Cardiac muscle cell (in vitro differentiated cells and primary cell): ENCODE measurements at places on chromosomes 2 and 18.

GRCh38 chr2:228118940-228119339 lies 62.5 kb downstream of the SPHKAP start:
- peak; percentile 49 for DNase-seq

- DNase-seq: no peak
Observed at GRCh38 chr2:16430846-16431245, 234.8 kb downstream of the CYRIA start.

DNA sequence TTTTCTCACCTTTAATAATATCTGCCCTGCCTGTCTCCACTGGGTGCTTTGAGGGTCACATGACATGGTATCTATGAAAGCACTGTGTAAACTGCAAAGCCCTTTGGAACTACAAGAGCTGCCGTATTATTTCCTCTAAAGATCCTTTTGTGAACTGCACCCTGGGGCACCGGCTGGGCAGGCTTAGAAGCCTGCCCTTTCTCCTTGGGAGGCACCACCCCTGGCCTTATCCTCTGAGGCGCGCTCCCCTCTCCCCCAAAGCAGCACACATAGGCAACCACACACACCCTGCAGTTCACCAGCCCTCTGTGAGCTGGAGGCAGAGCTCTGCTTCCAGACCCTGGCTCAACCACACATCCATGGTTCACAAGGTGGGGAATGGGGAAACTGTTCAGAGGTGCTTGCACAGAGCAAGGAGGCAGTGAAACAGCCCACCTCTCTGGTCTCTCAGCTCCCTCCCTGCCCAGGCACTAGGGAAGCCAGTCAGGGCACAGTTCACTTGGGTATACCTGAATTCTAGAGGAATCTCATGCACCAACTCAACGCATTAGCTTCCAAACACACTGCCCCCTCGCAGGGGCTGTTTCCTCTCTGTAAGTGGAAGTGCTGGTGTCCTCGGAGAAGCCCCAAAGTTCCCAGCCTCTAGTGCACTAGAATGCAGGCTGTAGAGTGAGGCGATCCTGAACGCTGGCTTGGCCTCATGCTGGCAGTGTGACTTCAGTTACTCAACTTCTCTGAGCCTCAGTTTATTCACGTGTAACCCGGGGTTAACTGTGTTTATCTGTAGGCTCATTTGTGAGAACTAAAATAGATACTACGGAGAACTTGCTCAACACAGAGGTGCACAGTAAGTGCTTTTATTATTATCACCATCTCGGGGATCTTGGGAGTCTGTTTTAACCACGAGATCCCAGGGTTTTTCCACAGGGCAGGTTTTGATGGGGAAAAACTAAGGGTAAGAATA lies 11.0 kb downstream of the SIGLEC15 start:
- DNase-seq: no peak

DNA sequence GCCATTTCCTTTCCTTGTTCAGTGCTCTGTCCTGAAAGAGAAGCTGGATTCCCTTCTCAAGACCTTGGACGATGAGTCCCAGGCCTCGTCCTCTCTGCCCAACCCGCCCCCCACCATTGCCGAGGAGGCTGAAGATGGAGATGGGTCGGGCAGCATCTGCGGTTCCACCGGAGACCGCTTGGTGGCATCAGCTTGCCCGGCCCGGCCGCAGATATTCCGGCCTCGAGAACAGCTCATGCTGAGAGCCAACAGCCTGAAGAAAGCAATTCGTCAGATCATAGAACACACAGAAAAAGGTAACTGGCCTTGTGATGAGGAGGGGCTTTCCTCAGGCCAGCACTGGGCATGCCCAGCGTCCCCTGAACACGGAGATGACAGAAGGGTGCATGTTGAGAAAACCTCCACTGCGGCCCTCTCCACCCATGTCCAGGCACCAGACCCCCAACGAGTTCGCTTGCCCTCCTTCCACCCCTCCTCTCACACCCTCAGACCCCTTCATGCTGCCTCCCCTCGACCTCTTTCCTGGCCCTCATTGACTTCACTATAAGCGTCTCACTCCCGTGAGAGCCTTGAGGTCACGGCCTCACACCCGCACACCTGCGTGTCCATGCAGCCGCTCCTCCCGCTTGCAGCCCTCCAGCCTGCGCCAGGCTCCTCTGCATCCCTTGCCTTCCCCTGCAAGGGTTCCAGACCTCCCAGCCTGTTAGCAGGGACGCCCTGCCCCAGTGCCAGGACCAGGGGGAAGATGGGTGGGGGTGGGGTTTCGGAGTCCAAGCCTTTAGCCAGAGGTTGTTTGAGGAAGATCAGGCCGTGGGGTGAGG lies 95.0 kb downstream of the DGKD start:
- DNase-seq: peak; percentile 71

GRCh38 chr18:46866523-46866922 lies 50.8 kb downstream of the PIAS2 start:
- no peak for DNase-seq

- DNase-seq: no peak
Observed at GRCh38 chr2:237612527-237613357, 14.6 kb upstream of the LRRFIP1 start.

DNA sequence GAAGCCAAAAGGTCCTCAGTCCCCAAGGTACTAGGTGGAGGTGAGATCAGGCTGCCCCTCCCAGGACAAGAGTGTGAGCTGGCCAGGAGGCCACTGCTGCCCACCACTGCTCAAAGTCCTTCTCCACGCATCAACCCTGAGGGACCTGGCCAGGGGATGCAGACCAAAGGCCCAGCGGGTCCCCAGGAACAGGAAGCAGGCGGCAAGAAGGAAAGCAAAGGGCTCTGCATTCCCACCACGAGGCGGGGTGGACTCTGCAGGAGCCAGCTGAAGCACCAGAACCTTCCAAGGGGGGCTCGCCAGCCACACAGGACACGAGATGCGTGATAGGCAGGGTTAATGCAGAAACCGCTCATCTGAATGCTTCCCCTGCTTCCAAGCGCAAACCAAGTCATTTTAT lies 67.4 kb downstream of the TFCP2L1 start:
- DNase-seq: no peak

DNA sequence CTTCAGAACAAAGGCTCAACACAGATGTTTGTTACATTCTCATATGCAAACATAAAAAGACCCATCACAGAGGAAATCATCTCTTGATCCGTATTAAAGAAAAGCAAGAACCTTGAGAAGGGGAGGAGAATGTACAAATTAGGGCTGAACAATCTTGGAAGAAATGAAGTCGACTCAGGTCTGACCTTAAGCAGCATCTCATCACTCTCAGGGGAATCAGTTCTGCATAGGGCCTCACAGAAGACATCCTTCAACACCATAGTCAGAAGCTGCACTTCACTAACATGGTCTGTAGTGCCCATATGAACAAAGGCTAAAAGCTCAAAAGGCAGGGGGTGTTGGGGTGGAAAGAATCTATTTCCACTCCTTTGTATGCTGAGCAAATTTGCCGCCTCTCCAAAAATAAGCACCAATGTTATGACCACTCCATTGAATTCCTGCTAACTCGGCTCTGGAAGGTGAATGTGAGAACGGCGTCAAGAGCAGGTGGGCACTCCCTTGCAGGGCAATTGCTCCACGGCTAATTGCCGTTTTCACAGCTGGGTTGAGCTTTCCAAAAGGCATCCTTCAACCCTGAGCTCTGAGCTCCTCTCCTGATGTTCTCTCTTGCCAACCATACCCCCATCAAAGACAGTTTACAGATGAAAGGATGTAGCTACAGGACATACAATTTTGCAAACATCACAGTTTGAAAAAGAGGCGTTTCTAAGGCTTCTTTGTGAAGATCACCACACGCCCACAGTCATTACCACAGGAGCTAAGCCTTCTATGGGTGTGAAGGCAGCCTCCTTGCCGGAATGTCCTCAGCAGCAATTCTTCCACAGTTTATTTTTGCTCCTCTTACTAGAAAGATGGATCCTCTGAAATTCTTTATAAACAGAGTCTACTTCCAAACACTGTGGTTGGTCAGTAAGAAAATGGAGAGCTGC lies 10.0 kb downstream of the KLF7 start:
- no peak for DNase-seq

- DNase-seq: no peak
Observed at GRCh38 chr2:240858321-240858720, 10.3 kb upstream of the AGXT start.

DNA sequence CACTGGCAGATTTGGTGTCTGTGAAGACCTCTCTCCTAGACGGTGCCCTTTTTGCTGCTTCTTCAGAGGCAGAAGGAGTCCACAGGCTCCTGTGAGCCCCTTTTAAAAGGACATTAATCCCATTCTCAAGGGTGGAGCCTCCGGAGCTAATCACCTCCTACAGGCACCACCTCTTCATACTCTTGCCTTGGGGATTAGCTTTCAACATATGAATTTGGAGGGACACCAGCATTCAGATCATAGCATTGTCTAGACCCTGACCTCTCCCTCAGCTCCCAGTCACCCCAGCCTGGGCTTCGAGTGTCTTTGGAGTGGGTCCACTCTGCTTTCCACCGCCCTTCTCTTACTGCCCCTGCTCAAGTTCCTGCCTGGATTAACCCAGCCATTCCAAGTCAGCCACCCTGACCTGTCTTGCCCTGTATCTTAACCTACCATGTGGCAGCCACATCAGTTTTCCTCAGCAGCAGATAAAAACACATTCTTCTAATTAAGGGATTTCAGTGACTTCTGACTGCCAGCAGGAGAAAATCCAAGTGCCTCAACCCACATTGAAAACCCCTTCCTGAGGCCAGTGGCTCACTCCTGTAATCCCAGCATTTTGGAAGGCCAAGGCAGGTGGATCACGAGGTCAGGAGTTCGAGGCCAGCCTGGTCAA lies 6.1 kb upstream of the NCL start:
- no peak for DNase-seq

DNA sequence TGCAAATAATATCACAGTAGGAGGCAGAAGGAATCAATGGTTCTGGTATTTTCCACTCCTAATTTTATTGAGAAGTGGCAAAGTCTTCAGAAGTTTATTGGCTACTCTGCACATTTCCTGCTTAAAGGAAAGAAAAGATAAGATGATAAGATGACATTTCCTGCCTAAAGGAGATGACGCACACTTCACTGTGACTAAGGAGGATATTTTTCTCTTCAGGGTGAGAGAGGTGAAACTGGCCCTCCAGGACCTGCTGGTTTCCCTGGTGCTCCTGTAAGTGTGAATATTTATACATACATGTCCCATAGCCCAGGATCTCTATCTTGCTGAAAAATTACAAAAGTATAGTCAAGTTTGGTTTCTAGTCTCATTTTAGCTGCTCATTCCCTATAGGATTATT lies 27.9 kb downstream of the COL3A1 start:
- DNase-seq: no peak

GRCh38 chr2:111117598-111118480 lies 2.9 kb upstream of the BCL2L11 start:
- DNase-seq: peak; percentile 38

GRCh38 chr2:17798338-17798737 lies 17.9 kb upstream of the MSGN1 start:
- no peak for DNase-seq

- no peak for DNase-seq
Observed at GRCh38 chr2:128691526-128691925, 372.9 kb upstream of the HS6ST1 start.

GRCh38 chr2:46873604-46874068 lies 42.0 kb downstream of the MCFD2 start:
- peak; percentile 94 for DNase-seq

DNA sequence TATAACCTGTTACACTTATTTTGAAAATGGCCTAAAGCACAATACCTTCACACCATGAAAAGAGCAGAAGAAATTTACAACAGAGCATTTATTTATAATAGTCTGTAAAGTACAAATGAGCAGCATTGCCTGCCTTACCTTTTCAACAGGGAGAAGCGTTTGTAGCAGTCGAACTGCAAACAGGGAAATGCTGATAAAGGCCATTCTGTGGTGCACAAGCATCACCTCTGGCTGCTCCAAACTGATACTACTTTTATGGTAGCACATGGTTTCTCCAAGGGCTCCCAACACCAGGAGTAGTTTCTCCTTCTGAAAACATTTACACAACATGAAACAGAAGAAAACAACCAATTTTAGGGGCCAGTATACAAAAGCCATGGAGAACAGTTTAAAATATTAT lies 28.9 kb downstream of the RTTN start:
- DNase-seq: no peak

GRCh38 chr2:237530472-237531433 lies 35.6 kb upstream of the PRLH start:
- no peak for DNase-seq

DNA sequence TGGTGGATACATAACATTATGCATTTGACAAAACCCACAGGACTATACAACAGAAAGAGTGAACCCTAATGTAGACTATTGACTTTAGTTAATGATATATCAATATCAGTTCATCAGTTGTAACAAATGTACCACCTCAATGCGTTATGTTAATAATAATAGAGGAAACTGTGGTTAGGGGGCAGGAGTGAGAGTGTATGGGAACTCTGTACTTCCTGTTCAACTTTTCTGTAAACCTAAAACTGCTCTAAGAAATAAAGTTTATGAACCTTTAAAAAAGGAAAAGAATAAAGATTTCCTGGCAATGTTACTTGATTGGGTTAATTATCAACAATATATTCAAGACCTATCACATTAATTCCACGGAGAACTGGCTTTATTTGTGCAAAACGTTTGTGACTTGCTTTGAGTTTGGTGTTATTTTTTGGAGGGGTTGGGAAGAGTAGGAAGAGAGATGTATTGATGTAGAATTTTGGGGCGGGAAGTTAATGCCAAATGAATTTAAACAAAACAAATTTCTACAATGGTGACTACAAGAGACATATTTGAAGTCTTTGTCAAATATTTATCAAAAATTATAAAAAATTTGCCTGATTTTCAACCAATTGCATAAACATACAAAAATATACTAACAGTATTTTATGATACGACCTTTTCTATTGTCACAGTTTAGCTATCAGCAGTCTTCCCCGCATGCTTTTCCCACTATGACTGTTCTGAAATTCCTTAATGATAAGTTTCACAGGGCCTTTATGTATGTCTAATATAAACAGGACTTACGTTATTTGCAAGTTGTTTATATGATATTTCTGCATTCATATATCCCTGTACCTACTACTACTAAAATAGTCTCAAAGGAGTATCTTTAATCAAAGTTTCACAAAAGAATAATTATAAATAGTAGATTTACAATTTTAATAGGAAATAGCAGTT lies 2.1 kb upstream of the RTN4 start:
- no peak for DNase-seq

- DNase-seq: peak; percentile 45
Observed at GRCh38 chr2:56185582-56186046, 1.8 kb downstream of the CCDC85A start.

DNA sequence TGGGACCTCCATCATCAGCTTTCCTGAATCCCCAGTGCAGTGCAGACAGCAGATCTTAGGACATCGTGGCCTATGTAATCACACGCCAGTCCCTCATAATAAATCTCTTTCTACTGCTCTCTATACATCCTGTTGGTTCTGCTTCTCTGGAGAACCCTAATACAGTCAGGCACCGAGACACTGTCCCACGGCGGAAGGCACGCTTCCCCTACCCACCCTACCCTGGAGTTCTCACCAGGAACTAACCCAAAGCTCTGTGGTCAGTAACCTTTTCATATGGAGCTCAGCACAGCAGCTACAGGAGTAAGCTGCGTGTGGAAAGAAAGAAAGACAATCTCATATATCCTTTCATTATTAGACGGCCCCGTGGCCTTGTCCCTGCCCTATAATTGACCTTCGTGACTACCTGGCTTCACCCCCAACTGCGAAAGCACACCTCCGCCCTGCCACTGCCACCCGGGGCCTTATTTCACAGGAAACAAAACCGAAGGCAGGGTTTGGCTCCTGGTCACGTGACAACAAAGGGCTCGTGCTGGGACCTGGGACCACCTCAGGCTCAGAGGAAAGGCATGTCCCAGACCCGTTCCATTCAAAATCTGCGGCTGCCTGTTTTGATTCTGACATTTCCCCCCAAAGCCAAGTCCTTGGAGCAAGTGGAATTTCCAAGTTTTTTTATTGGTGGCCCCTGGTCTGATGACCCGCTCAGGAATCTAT lies 99.7 kb upstream of the ODC1 start:
- no peak for DNase-seq
